ENCODE measurements at places on chromosomes 7 and 10.

DNA sequence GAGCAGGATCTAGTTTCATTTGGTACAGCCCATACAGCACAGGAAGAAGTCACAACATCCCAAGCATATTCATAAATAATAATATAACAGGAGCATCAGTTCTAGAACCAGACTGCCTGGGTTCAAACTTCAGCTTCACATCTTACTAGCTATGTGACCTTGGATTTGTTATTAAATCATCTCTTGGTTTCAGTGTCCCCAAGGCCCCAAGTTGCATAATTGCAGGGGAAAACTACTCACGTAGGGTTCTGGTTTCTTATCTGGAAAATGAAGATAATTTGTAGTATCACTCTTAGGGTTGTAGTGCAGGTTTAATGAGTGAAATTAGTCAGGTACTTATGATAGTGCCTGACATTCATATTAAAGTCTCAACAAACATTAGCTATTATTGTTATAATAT, 5.5 kb upstream of the IQUB start:
- no peak for DNase-seq

- no peak for DNase-seq
Measured at GRCh38 chr10:113297226-113297625, 255.6 kb upstream of the HABP2 start.

- no peak for DNase-seq
Measured at GRCh38 chr7:87628780-87629569, 777 bp downstream of the RUNDC3B start.

- DNase-seq = no peak
Measured at GRCh38 chr10:11336722-11337162, 274.7 kb downstream of the USP6NL start.

GRCh38 chr7:30548845-30549244, 44.2 kb upstream of the GGCT start:
- DNase-seq = peak; percentile 1

GRCh38 chr7:142030294-142030693, 34.6 kb downstream of the MGAM start:
- DNase-seq = no peak

DNA sequence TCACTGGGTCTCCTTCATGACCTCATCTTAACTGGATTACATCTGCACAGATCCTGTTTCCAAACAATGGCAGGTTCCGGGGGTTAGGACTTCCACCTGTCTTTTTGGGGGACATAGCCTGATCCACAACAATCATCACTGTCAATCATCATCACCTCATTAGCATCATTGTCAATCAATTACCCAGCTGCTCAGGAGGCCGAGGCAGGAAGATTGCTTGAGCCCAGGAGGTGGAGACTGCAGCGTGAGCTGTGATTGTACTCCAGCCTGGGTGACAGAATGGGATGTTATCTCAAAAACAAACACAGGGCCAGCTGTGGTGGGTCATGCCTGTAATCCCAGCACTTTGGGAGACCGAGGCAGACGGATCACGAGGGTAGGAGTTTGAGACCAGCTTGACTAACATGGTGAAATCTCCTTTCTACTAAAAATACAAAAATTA, 18.7 kb downstream of the AMZ1 start:
- DNase-seq = no peak
